ENCODE measurements at places on chromosomes 7 and 10.

- DNase-seq = no peak
Observed at GRCh38 chr7:118179191-118179590, 4.8 kb upstream of the LSM8 start.

DNA sequence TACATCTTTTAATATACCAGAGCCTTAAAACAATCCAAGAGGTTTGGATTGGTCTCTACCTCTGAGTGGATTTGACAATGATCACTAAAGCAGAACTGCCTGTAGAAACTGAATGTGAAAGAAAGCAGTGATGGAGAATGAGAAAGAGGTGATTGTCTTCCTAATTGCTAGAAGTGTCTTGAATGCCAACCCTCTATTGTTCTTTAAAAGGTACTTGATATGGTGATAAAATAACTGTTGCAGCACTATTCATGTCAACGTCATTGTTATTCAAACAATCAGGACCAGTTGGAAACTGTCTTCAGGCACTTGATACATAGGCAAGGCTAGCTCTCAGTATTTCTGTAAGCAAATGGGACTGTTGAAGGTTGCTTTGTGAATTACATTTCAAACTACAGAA is 47.9 kb upstream of the ITPRID1 start:
- no peak for DNase-seq

GRCh38 chr7:151120896-151121295 is 34.6 kb downstream of the AGAP3 start:
- no peak for DNase-seq

DNA sequence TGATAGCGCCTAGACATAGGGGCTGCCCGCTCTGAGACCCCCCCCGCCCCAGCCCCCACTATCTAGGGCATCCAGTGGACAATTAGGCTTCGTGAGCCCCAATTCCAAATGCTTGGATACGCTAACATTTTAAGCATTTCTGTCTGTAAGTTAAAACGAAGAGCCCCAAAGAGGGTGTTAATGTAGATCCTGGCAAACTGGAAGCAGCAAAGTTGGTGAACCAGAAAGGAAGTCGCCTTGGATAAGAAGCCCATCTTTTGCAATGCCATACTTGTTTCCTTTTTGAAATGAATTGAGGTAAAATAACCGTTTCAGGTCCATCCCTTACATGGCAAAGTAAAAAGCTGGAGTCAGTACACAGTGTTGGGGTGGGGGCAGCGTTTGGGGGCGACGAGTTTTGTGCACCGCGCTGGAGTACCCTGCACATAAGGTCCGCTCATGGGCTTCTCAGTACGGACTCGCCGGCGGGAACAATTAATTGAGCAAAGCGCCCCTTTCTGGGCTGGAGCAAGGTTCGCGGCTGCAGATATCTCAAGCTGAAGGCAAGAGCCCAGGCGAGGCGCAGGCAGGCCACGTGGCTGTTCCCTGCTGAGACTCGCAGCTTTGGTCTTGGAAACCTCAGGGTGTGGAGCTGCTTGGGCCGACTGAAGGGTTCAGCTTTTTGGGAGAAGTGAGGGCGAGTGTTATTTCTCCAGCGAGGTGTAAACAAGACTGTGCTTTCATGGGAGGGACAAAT is 1.4 kb upstream of the TWIST1 start:
- DNase-seq = no peak

- DNase-seq = no peak
Observed at GRCh38 chr10:17029239-17029580, 100.4 kb downstream of the CUBN start.

GRCh38 chr7:53446170-53446569 is 410.7 kb downstream of the POM121L12 start:
- no peak for DNase-seq

DNA sequence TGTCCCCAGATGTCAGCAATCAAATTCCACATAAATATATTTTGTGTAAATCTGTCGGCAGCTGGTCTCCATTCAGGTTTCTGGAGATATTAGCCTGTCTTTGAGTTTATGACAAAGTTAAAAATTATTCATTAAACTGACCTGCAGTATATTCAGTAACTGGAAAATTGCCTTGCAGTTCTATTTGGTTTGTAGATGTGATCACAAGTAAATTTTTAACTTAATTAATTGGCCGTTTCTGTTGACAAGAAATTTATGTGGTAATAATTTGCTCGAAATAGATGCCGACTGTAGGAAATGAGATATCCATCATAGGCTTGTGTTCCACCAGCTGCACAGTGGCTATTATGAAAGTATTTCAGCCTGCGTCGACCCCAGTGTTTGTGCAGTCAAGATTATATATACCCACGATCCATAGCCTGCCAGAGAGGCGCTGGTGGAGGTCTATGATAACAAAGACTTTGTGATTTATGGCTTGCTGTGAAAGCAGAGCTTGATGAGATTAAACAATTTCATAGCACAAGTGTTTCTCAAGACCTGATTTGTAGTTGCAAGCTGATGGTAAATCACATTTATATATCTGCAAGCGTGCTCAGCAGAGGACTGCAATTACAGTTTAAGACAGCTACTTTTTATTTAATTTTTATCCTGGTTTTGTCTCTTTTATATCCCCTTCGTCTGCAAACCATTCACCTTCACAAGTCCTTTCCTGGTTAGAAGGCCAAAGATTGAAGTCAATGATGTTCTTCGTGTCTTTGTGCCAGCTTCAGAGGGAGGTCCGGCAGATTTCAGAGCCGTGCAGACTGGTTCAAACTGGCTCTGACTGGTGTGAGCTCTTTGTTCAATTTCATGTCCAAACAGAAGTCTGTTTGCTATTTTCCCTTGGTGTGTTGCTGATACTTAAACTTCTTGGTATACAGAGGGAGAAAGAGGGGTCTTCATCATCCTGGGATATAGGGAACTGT is 850.9 kb downstream of the LRMDA start:
- no peak for DNase-seq

- DNase-seq = no peak
Observed at GRCh38 chr10:43128958-43129706, 9.1 kb upstream of the CSGALNACT2 start.

DNA sequence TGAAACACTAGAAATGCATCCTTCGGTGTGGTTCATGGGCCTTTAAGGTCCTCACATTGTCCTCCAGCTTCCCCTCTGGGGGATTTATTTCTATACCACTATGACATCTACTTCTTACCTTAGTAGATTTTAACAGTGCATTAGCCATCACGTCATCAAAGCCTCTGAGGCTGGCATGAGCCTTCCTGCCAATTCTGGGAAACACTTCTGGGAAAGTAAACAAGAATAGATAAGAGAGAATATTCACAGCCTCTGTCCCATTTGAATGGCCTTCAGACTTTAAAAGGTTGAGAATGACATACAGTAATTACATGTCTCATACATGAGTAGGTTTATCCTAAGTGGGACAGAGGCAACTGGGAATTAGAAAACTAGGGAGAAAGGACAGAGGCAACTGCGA is 89.7 kb downstream of the AMPH start:
- DNase-seq = no peak

DNA sequence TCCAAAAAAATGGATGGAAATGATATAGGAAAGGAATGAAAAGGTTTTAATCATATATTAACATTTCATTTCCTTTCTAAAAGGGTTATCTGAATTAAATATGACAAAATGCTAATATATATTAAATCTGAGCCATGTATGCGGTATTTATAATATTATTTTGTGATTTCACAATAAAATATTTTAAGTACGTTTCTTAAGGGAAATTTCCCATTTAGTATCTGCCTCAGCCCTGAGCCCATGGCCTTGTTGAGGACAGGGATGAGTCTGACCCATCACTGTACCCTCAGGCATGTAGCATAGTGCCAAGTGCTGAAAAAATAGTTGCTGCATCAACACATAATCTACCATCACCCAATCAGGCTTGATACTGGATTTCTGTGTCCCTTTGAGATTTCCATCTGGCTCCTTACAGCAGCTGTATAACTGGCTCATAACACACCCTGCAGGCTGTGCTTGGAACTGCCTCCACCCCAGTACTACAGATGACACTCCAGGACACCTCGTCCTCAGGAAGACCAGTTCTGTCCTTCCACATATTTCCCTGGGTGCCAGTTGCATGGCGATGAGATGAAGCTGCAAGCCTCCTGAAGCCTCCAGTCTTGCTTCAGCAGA is 59.4 kb upstream of the ASAH2 start:
- no peak for DNase-seq

GRCh38 chr7:47142169-47142866 is 439.6 kb downstream of the TNS3 start:
- no peak for DNase-seq

- no peak for DNase-seq
Observed at GRCh38 chr7:53218730-53219504, 183.5 kb downstream of the POM121L12 start.

- no peak for DNase-seq
Observed at GRCh38 chr7:119596651-119597050, 676.3 kb upstream of the KCND2 start.

GRCh38 chr7:70505468-70505867 is 626.5 kb upstream of the GALNT17 start:
- no peak for DNase-seq

DNA sequence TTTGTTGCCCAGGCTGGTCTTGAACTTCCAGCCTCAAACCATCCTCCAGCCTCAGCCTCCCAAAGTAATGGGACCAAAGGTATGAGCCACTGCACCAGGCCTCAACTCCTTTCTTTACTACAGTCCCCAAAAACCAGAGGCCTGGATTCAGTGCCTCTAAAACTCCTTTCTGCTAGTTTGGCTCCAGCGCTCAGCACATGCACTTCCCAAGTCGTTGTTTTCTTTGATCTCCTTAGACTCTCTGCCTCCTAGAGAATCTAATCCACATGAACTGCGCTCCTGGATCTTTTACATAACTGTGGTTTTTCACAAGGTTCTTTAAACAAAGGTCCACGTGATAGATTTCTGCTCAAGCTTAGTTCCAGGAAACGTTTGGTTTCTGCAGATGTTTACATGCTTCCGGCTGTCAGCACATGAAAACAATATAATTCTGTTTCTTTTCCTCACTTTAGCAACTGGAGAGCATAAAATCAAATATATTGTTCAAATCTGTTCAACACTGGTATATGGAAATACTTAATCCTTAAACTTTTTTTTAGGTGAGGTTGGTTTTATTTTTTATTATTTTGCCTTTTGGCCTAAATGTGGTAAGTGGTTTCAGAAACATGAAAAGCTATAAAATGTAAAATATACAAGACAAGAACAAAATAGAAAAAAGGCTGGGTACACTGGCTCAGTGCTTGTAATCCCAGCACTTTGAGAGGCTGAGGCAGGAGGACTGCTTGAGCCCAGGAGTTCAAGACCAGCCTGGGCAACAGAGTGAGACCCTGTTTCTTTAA is 270.5 kb upstream of the MKLN1 start:
- DNase-seq = no peak

- DNase-seq = no peak
Observed at GRCh38 chr10:116265686-116266085, 7.3 kb downstream of the GFRA1 start.

- no peak for DNase-seq
Observed at GRCh38 chr10:124563320-124564040, 101.9 kb downstream of the LHPP start.

DNA sequence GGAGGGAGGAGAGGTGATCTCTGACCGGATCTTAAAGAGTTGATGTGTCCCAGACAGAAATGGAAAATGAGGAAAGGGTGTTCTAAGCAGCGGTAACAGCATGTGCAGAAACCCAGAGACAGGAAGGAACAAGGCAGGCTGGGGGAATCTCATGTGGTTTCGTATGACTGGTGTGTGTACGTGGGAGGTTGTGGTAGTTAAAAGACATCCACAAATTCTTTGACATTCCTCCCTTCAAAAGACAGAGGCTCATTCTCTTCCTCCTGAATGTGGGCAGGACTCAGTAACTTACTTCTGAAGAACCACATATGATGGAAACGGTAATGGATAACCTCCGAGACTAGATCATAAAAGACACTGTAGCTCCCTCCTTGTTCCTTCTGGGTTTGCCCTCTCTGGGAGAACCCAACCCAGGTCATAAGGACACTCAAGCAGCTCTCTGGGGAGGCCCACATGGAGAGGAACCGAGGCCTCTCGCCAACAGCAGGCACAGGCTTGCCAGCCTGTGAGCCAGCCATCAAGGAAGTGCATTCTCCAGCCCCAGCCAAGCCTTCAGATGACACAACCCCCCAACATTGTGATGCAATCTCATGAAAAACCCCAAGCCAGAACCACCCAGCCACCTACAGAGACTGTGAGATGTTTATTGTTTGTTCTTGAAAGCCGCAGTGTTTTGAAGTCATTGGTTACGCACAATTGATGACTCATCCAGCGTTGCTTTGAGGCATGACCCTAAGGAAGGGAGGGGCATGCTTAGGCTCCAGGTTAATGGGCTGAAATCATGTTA is 116.0 kb downstream of the SLIT1 start:
- no peak for DNase-seq

DNA sequence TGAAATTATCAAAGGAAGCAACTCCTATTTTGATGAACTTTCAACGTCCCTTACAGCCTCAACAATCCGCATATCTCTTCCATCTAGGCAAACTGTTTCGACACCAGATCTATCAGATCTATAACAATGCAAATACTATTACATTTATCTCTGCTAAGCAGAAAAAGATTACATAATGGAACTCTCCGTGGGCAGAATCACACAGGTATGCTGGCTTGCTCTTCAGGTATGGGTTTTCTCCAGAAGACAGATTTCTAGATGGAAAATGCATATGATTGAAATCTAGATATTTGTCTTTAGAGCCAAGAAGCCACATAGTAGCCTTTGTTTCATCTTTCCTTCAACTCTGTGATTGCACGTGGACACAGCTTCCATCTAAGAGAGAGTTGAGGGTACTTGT is 38.6 kb downstream of the ADAM12 start:
- no peak for DNase-seq

GRCh38 chr10:68721673-68722335 is 765 bp downstream of the CCAR1 start:
- DNase-seq = no peak

DNA sequence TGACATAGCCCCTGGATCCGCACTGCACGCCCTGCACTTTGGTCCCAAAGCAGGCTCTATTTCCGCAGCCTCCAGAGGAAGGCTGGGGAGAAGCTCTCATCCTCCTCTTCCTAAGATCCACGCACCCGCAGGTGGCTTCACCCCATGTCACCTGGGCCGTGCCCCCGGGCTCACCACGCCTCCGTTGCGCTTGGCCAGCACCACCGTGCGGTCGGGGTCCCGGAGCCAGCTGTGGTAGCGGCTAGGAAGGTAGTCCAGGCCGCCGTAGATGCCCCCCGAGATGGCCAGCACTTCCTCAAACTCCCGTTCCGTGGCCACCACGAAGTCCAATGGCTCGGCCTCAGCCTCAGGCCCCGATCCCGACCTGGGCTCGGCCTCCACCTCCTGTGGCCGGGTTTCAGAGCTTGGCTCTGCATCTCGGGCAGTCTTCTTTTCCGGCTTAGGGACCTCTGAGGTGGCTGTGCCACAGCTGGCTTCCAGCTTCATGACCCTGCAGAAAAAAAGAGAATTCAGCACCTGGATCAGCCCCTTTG is 5.7 kb downstream of the NAT16 start:
- DNase-seq = no peak

GRCh38 chr10:34235164-34235832 is 579.8 kb downstream of the PARD3 start:
- DNase-seq = no peak
